Activated CD4-positive, alpha-beta memory T cell treated with anti-CD3 and anti-CD28 coated beads, Interleukin-2, amount 10 ng/mL, durations not matched to agents 7 days and 5 days (primary cell): ENCODE measurements at places on chromosomes 5 and 9. TPM values are rescaled to one million over a fixed set of nuclear protein-coding genes. Genes with fewer than 3 reads are reported as not detected.

ACOT12 gene
- total RNA-seq, result not detected

DNA sequence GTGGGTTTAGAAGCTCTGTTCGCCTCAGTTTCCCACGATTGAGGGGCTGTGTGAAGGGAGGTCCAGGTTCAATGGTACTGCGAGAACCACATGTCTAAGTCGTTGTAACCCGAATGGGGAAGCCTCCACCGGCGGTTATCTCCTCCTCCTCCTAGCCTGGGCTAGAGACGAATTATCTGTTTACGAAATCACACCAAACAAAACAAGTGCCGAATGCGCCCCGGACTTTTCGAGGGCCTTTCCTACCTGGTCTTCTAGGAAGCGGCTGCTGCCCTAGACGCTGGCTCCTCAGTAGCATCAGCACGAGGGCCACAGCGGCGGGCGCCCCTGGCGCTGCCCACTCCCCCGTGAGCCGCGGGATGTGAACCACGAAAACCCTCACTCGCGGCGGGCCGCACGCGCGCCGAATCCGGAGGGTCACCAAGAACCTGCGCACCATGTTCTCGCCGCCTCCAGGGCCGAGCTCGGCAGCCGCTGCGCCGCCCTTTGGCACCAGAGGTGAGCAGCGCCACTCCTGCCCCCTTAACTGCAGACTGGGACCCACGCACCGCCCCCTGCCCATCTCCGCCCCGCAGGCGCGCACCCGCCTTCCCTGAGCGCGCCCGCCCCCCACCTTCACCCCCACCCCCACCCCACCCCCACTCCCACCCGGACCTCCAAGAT lies at the start of gene CDKN2A:
Gene CDKN2A (minus strand): TSS at position 500 of the 663 bp plus-strand sequence.
- H3K36me3 ChIP-seq, result peaks cover 20% of the 10 kb centered on the region
- peak; percentile 66 for DNase-seq
- peaks cover 36% of the 10 kb centered on the region for H3K4me1 ChIP-seq
- peak within 1 kb of the TSS; percentile 96 for H3K4me3 ChIP-seq

- no peak overlapping the region for H3K4me3 ChIP-seq
- peaks cover 19% of the 10 kb centered on the region for H3K27me3 ChIP-seq
- no peak overlapping the region for H3K27ac ChIP-seq
- H3K4me1 ChIP-seq, result peaks cover 2% of the 10 kb centered on the region
Observed at GRCh38 chr5:78690253-78690972, 41.8 kb upstream of the LHFPL2 start.

CCL27 gene
- not detected for total RNA-seq

DNA sequence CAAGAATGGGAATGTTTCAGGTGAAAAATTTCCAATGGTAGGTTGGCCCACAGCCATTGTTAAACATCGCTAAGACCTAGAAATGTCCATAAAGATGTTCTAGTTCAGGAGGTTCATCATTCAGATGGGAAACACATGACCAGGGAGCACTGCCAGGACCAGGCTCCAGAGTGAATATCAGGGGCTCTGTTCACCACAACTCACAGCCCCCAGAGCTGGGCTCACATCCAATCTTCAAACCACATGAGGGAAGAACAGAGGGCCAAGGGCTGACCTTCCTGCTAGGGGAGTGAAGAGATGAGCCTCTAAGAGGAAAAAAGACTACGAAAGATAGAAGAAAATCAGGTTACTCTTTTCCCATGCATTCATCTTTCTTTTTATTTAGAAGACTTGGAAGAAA lies 205.8 kb downstream of the SEMA5A start:
- no peaks in the 10 kb centered on the region for H3K27me3 ChIP-seq
- no peak overlapping the region for H3K4me3 ChIP-seq
- DNase-seq, result no peak
- H3K27ac ChIP-seq, result no peak overlapping the region
- peaks cover 1% of the 10 kb centered on the region for H3K4me1 ChIP-seq

TAF11L5 gene
- total RNA-seq, result not detected

NUTM2G gene
- not detected for total RNA-seq

SLC6A18 gene
- not detected for total RNA-seq

DNA sequence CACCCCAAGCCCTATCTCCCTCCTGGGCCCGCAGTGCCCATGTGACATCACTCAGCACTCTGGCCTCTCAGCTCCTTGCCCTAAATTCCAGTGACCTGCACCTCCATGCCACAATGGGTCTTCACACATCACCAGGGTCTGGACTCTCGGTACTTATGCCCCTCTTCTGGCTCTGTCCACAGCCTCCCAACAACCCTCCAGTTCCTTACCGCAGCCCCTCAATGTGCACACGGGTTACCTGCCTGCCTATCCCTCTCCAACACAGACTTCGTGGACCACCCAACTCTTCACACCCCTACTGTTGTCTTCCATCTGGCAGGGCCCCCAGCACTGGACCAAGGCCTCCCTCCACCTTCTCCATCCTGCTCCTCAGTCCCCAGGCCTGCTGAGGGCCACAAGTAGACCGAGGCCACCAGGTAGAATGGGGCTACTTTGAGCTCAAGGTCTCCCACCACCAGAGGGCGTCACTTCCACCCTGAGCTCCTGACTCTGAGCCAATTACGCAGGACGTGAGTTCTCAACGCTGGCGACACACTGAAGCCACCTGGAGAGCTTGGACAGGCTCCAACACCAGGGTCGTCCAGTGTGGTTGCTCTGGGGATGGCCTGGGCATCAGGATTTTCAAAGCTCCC lies 172.1 kb downstream of the GABBR2 start:
- DNase-seq, result peak; percentile 48
- no peaks in the 10 kb centered on the region for H3K36me3 ChIP-seq
- H3K4me1 ChIP-seq, result no peaks in the 10 kb centered on the region
- no peak overlapping the region for H3K4me3 ChIP-seq
- peaks cover 13% of the 10 kb centered on the region for H3K27me3 ChIP-seq

DNA sequence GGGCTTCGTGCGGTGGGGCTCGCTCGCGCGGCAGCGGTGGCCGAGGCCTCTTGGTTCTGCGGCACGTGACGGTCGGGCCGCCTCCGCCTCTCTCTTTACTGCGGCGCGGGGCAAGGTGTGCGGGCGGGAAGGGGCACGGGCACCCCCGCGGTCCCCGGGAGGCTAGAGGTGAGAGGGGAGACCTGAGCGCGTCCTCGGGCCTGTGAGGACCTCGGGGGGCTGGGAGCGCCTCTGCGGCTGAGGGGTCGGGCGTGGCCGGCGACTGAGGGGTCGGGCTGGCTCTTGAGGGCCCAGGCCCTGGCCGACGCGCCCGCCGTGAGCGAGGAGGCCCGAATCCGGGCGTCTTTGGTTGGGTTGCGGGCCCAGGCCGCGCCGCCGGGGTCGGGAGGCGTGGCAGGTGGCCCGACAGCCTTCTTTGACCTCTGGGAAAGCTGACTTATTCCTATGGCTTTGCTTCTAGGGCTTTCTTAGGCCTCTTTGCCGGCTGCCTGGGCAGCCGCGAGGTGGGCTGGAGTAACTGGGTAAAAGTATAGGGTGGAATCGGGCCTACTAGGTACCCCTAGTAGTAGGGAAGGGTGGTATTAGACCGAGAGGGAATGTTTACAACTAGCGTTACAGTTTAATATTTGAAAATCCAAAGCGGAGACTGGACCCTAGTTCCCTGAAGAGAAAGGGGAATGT lies at the start of gene CANX:
Gene CANX (plus strand): TSS at position 33 of the 681 bp plus-strand sequence. CDS start 6,715 bp downstream, outside the sequence.
- peak within 1 kb of the TSS; percentile 99 for H3K4me3 ChIP-seq
- no peak for DNase-seq
- H3K27ac ChIP-seq, result peak within 1 kb of the TSS; percentile 98
- peaks cover 48% of the 10 kb centered on the region for H3K4me1 ChIP-seq
- H3K27me3 ChIP-seq, result no peaks in the 10 kb centered on the region
- peaks cover 47% of the 10 kb centered on the region for H3K36me3 ChIP-seq

FAXDC2 gene
- not detected for total RNA-seq

- peaks cover 84% of the 10 kb centered on the region for H3K4me1 ChIP-seq
- no peak overlapping the region for H3K27ac ChIP-seq
- H3K27me3 ChIP-seq, result no peaks in the 10 kb centered on the region
- DNase-seq, result no peak
- H3K4me3 ChIP-seq, result no peak overlapping the region
- peaks cover 78% of the 10 kb centered on the region for H3K36me3 ChIP-seq
Observed at GRCh38 chr5:62289813-62290212, 16.2 kb upstream of the KIF2A start.

DNA sequence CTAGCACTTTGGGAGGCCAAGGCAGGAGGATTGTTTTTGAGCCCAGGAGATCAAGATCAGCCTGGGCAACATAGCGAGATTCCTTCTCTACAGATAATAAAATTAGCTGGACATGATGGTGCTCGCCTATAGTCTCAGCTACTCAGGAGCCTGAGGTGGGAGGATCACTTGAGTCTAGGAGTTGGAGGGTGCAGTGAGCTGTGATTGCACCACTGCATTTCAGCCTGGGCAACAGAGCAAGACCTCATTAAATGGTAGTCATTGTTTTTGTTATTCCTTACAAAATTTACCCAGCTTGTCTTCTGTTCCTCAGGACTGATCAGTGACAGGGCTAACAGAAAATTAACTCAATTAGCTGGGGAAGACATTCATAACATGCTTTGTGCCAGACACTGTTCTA lies 104.5 kb downstream of the NDFIP1 start:
- no peak for DNase-seq
- no peaks in the 10 kb centered on the region for H3K36me3 ChIP-seq
- no peaks in the 10 kb centered on the region for H3K27me3 ChIP-seq

DNA sequence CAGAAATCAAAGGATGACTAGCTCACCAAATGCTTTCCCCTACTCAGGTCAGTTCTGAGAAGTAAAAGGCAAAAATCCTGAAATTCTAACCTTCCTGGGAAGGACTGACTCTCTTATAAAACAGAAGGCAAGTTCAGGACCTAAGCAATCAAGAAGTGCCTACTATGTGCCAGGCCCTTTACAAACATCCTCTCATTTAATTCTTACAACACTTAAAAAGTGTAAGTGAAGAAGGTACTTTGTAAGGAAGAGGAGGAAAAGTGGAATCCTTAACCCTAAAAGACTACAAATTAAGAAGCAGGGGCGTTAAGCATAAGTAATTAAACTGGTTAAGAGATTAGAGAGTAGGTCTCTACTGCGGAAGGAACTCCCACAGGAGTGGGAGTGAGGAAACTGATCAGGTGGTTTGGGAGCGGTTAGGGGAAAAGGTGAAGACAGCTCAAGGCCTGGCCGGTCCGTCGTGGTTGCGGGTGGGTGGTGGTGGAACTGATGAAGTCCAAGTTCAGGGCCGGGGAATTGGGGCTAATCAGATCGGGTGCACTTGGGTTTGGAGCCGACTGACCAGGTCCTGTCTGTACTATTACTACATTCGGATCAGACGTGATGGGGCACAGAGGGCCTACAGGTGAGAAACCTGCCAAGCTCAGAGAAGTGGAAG lies 839 bp downstream of the MED27 start:
- peak overlapping the region; percentile 91 for H3K4me3 ChIP-seq
- peak overlapping the region; percentile 63 for H3K27ac ChIP-seq
- peaks cover 44% of the 10 kb centered on the region for H3K4me1 ChIP-seq
- H3K36me3 ChIP-seq, result peaks cover 35% of the 10 kb centered on the region

DNA sequence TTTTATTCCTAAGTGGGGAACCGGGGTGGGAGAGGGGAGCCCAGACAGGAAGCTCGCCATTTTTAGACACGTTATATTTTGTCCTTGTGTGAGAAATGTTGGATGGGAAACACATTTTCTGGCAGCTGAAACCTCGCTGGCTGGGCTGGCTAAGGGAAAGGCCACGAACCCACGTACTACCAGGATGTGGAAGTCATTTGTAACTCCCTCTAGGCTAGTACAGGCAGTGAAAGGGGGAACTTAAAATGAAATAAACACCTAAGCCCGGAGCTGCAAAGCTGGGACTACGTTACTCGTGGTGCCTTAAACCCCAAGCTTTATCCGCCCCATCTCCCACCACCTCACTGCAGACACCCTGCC lies 42.5 kb downstream of the TMEM174 start:
- H3K36me3 ChIP-seq, result peaks cover 2% of the 10 kb centered on the region
- DNase-seq, result no peak
- H3K4me3 ChIP-seq, result no peak overlapping the region
- peaks cover 81% of the 10 kb centered on the region for H3K27me3 ChIP-seq

DNA sequence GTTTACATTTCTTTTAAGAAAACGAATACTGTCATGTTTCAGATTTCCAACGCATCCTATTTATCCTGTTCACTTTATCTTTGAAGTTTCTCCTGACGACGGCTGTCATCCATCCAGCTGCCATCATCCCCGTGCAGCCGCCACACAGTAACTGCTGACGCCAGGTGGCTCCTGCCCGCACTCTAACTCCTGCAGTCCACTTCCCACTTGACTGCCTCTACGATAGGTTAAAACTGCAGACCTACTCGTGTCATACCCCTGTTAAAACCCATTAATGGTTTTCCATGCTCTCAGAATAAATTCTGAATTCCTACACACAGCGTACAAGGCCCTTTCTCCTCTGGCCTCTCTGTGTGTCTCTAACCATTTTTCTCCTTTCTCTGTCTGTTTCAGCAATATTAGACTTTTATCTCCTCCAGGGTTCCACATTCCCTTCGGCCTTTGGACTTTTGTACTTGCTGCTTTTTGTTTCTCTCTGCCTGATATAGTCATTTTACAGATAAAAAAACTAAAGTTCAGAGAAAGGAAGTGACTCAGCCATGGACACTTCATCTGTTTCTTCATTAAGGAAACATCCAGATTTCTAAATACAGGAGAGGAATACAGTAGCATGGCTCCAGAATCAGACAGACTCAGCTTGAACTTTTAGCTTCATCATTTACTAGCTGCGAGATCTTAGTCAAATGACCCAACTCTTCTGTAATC lies 84.9 kb downstream of the ADAMTS12 start:
- H3K4me3 ChIP-seq, result no peak overlapping the region
- no peak for DNase-seq
- H3K4me1 ChIP-seq, result peaks cover 15% of the 10 kb centered on the region
- no peak overlapping the region for H3K27ac ChIP-seq
- no peaks in the 10 kb centered on the region for H3K36me3 ChIP-seq

GRCh38 chr9:85061969-85062368 lies 392.4 kb downstream of the NTRK2 start:
- H3K4me3 ChIP-seq, result no peak overlapping the region
- H3K27ac ChIP-seq, result no peak overlapping the region
- H3K27me3 ChIP-seq, result no peaks in the 10 kb centered on the region

CSF1R gene
- 0.25 TPM for total RNA-seq

- peaks cover 17% of the 10 kb centered on the region for H3K27me3 ChIP-seq
- no peak overlapping the region for H3K27ac ChIP-seq
- H3K4me1 ChIP-seq, result no peaks in the 10 kb centered on the region
- no peak overlapping the region for H3K4me3 ChIP-seq
- H3K36me3 ChIP-seq, result no peaks in the 10 kb centered on the region
- no peak for DNase-seq
Observed at GRCh38 chr5:127809533-127809932, 106.3 kb downstream of the CCDC192 start.

DIAPH1 gene
- 323 TPM for total RNA-seq

ZFP37 gene
- 0.81 TPM for total RNA-seq

DNA sequence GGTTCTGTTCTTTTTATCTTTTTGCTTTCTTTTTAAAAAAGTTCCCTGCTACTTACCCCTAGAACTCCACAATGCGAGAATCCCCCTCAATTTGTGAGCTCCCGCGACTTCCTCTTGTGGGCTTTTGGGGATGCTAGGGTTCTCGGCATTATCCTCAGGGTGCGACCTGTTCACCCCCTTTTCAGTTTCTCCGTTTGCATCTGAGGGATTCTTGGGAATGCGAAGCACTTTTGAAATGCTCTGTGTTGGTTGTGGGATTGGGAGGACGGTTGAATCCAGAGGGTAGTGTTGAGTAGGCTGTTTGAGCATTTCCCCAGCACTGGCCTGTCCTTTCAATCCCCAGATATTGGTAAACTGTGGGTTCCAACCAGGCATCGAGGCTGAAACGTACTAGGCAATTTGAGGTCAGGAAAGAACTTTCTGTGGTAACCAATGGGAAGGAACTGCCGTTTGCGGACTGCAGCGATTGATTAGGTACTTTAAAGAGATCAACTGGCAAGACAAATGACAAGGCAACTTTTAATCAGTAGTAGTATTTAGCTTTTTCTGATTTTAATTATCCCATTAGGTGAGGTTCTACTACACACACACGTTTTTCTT lies 415 bp downstream of the XRCC4 start:
- peaks cover 40% of the 10 kb centered on the region for H3K4me1 ChIP-seq
- peaks cover 34% of the 10 kb centered on the region for H3K36me3 ChIP-seq
- H3K27ac ChIP-seq, result peak overlapping the region; percentile 91
- peak; percentile 33 for DNase-seq
- H3K4me3 ChIP-seq, result peak overlapping the region; percentile 91
- no peaks in the 10 kb centered on the region for H3K27me3 ChIP-seq

OMD gene
- not detected for total RNA-seq
